ENCODE measurements at places on chromosomes 4 and X. TPM values are rescaled to one million over a fixed set of nuclear protein-coding genes. Genes with fewer than 3 reads are reported as not detected.

Gene HS6ST2
- 14.4 TPM for total RNA-seq

Gene USP26
- not detected for total RNA-seq

Gene DCHS2
- total RNA-seq: 12.2 TPM

Gene TEC
- 0.73 TPM for total RNA-seq

Data from cerebellum (tissue), 4 donors.